H1 (cell line): ENCODE measurements at places on chromosomes 5 and 9. TPM values are rescaled to one million over a fixed set of nuclear protein-coding genes. Genes with fewer than 3 reads are reported as not detected.

DNA sequence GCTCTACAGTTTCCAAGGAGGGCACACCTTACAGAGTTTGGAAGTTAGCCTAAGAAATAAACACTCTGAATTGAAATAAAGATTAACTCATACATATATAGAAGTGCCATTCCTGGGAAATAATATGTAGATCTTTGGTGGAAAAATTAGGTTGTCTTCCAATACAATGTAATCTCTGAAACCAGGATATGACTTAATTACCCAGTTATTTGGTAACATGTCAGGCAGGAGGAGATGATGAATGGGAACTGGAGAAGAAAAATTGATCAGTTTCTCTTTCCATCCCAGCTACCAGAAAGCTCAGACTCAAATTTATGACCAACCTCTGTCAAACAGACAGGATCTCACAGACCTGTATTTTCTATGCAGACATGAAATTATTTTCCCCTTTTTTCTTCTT lies 215.2 kb upstream of the SNX2 start:
- H3K27ac ChIP-seq = no peak overlapping the region
- no peaks in the 10 kb centered on the region for H3K4me1 ChIP-seq
- no peaks in the 10 kb centered on the region for H3K36me3 ChIP-seq
- H3K4me3 ChIP-seq = no peak overlapping the region

Gene DHFR
- total RNA-seq = 86.7 and 88.9 TPM in 2 replicates

Gene LHX6
- 1.2 and 1.9 TPM in 2 replicates for total RNA-seq

- no peak overlapping the region for H3K27ac ChIP-seq
- no peaks in the 10 kb centered on the region; the same call in 1 of the 2 replicates for H3K4me1 ChIP-seq
- no peak overlapping the region for H3K4me3 ChIP-seq
- H3K36me3 ChIP-seq = no peaks in the 10 kb centered on the region
- no peak for DNase-seq
Observed at GRCh38 chr9:115030006-115030405, 88.0 kb downstream of the TNC start.

- H3K27ac ChIP-seq = no peak overlapping the region
- H3K36me3 ChIP-seq = no peaks in the 10 kb centered on the region
- peaks cover 80% of the 10 kb centered on the region for H3K27me3 ChIP-seq
- DNase-seq = no peak
- peaks cover 24% of the 10 kb centered on the region for H3K4me1 ChIP-seq
Observed at GRCh38 chr9:129177443-129177790, 644 bp downstream of the IER5L start.

Gene GPRIN1
- total RNA-seq = 12.0 and 12.8 TPM in 2 replicates

Gene F2RL1
- total RNA-seq = 23.2 and 23.5 TPM in 2 replicates

GRCh38 chr5:148306446-148306845 lies 5.8 kb upstream of the SPINK7 start:
- no peak overlapping the region for H3K27ac ChIP-seq
- H3K27me3 ChIP-seq = no peaks in the 10 kb centered on the region
- no peaks in the 10 kb centered on the region for H3K4me1 ChIP-seq
- DNase-seq = no peak
- H3K36me3 ChIP-seq = no peaks in the 10 kb centered on the region

Gene SV2C
- 0.08 and 0.24 TPM in 2 replicates for total RNA-seq

DNA sequence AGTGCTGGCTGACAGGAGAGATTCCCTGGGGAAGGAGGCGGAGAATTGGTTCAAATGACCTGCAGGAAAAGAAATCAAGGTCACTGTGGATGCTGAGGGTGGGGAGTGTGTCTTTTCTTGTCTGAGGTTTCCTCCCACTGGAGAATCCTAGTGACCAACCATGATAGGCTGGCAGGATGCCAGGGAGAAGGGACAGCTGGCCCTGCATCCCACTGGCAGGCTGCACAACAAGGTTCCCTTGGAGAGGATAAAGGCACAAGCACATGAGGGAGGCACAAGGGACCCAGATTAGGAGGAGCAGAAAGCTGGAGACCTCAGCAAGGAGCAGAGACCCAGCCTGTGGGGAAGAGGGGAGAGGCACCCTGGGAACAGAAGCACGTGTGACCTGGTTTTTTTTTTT lies 11.4 kb upstream of the ZDHHC12 start:
- no peak overlapping the region for H3K4me3 ChIP-seq
- H3K27ac ChIP-seq = no peak overlapping the region
- no peak for DNase-seq
- no peaks in the 10 kb centered on the region for H3K27me3 ChIP-seq
- H3K4me1 ChIP-seq = no peaks in the 10 kb centered on the region
- peaks cover 2% of the 10 kb centered on the region for H3K36me3 ChIP-seq

Gene NUTM2G
- 0.25 TPM in 1 of 2 replicates, not detected in the other for total RNA-seq

GRCh38 chr5:16906255-16906654 lies 29.8 kb downstream of the MYO10 start:
- H3K4me1 ChIP-seq = no peaks in the 10 kb centered on the region; the same call in 1 of the 2 replicates
- H3K36me3 ChIP-seq = no peaks in the 10 kb centered on the region
- H3K27ac ChIP-seq = no peak overlapping the region
- H3K27me3 ChIP-seq = no peaks in the 10 kb centered on the region

- no peaks in the 10 kb centered on the region for H3K36me3 ChIP-seq
- DNase-seq = no peak
- H3K4me3 ChIP-seq = no peak overlapping the region
- no peak overlapping the region for H3K27ac ChIP-seq
- no peaks in the 10 kb centered on the region for H3K27me3 ChIP-seq
Observed at GRCh38 chr9:107869111-107869510, 379.5 kb upstream of the KLF4 start.

Gene TSTD2
- total RNA-seq = 16.1 and 16.3 TPM in 2 replicates

DNA sequence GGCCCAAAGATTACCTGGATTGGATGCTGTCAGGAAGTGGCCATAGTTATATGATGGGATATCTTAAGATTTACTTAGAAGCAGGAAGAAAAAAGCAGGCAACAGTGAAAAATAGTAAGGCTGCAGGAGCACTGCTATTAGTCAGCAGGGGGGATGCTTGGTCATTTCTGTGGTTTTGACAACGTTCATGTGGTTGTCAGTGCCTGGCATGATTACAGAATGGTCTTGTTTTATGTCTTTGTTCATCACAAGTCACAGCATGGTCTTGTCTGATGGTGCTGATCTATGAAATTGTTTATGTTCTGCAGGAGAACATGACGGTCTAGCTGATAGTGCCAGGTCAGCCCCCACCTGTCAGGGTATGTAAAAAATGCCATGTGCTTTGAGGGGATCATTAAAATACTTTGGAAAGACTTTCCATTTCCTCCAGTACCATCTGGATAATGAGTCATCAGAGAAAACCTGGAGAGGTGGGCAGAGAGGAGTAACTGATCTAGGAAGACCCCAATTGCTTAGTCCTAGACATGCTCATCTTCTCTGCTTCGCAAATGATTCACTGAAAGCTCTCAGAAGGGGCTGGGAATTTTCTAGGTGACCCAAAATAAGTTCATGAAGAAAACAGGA lies 48.5 kb downstream of the PLGRKT start:
- no peak overlapping the region for H3K27ac ChIP-seq
- H3K36me3 ChIP-seq = no peaks in the 10 kb centered on the region
- H3K4me1 ChIP-seq = no peaks in the 10 kb centered on the region
- no peaks in the 10 kb centered on the region for H3K27me3 ChIP-seq
- no peak overlapping the region for H3K4me3 ChIP-seq

DNA sequence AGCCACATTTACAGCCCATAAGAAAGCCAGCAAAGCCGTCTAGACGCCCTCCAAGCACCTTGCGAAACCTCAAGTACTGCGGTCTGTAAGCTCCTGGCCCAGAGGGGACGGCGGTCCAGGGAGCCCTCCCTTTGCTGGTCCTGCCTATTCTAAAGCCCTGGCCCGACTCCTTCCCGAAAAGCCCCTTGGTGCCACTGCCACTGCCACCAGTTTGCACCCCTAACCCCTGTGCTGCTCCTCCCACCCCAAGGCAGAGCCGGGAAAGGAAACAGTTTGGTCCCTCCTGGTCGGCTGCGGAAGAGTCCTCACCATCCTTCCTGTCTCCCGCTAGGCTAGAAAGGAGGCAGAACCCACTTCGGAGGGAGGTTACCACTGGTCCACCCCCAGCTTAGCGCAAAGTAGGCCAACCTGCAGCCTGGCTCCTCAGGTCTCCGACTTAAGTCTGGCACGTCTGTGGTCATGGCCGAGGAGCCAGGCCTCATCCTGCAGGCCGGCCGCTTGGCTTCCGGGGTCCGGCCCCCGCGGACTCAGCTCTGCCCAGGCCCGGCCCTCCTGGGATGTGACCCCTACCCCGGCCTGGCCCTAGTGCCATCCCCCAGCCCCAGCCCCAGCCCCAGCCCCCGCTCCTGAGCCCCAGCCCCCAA lies 916 bp downstream of the TOR1A start:
- peaks cover 37% of the 10 kb centered on the region for H3K36me3 ChIP-seq
- DNase-seq = no peak
- 0 out of 2 replicates have a peak overlapping the region, but pooled peaks have one; percentile 29 for H3K27ac ChIP-seq
- H3K4me3 ChIP-seq = peak overlapping the region; percentile 100
- H3K27me3 ChIP-seq = no peaks in the 10 kb centered on the region

DNA sequence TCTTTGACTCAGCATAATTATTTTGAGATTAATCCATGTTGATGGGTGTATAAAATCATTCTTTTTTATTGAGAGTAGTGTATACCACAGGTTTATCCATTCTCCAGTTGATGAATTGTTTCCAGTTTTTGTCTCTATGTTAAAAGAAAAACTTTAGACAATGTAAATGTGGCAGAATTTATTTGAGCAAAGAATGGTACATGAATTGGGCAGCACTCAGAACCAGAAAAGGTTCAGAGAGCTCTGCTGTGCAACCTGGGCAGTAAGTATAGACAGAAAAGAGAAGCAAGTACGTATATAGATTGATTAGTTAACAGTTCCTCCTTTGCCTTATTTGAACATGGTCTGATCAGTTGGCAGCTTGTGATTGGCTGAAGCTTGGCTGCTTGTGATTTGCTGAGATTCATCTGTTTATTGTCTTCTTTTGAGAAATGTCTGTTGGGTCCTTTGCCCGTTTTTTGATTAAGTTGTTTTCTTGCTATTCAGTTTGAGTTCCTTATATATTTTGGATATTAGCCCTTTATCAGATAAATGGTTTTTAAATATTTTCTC lies 41.4 kb downstream of the CDC42SE2 start:
- H3K27me3 ChIP-seq = no peaks in the 10 kb centered on the region
- no peak for DNase-seq
- no peak overlapping the region for H3K4me3 ChIP-seq
- no peaks in the 10 kb centered on the region for H3K4me1 ChIP-seq
- H3K27ac ChIP-seq = no peak overlapping the region

- no peaks in the 10 kb centered on the region; the same call in 1 of the 2 replicates for H3K36me3 ChIP-seq
- no peak for DNase-seq
- H3K4me3 ChIP-seq = no peak overlapping the region
Observed at GRCh38 chr9:7171396-7172153, 413.8 kb downstream of the KDM4C start.

DNA sequence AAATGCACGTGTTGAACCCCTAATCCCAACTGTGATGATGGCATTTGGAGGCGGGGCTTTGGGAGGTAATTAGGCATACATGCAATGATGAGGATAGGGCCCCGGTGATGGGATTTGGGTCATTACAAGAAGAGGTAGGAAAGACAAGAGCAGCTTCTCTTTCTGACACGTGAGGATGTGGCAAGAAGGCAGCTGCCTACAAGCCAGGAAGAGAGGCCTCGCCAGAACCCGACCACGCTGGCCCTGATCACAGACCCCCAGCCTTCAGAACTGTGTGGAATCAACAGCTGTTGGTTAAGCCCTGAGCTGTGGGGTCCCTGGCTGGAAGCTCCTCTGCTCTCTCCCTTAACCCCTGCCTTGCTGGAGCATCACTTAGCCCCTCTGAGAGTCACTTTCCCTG lies 57.5 kb downstream of the COL23A1 start:
- no peaks in the 10 kb centered on the region for H3K36me3 ChIP-seq
- H3K4me3 ChIP-seq = no peak overlapping the region
- H3K27ac ChIP-seq = no peak overlapping the region
- peaks cover 3% of the 10 kb centered on the region; the same call in 1 of the 2 replicates for H3K4me1 ChIP-seq

Gene CCDC183
- 0.78 and 1.6 TPM in 2 replicates for total RNA-seq

Gene SURF6
- total RNA-seq = 23.7 and 26.7 TPM in 2 replicates

DNA sequence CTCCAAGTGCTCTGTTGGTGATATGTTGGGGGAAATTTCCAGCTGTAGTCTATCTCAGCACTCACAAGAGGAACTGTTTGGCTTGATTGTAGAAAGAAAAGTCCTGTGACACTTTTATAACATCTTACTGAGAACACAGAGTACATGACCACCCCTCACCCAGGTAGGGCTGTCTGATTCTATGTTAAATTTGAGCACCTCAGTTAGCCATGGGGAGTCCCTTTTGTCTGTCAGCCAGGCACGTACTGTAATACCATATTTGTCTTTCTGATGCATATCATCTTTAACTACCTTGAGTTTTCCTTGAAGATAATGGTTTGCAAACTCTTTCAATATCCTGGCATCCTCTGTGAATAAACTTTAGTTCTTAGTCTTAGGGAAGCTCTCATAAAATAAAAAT lies 164.5 kb downstream of the IZUMO3 start:
- H3K36me3 ChIP-seq = no peaks in the 10 kb centered on the region
- H3K4me3 ChIP-seq = no peak overlapping the region
- no peak for DNase-seq
- H3K27me3 ChIP-seq = no peaks in the 10 kb centered on the region
- H3K4me1 ChIP-seq = no peaks in the 10 kb centered on the region

Gene MAP1B
- 120 TPM in 2 replicates for total RNA-seq

Gene IL3
- total RNA-seq = not detected in 2 replicates

Gene SELENOP
- total RNA-seq = 17.0 and 19.4 TPM in 2 replicates

GRCh38 chr9:126169736-126170135 lies 156.9 kb upstream of the MVB12B start:
- no peak overlapping the region for H3K4me3 ChIP-seq
- no peaks in the 10 kb centered on the region for H3K27me3 ChIP-seq
- no peaks in the 10 kb centered on the region for H3K36me3 ChIP-seq
- peak; percentile 13 for DNase-seq
- H3K27ac ChIP-seq = no peak overlapping the region
- H3K4me1 ChIP-seq = no peaks in the 10 kb centered on the region

- H3K27ac ChIP-seq = peak within 1 kb of the TSS; percentile 84; the same call in 1 of the 2 replicates
- peak within 1 kb of the TSS; percentile 99 for H3K4me3 ChIP-seq
- no peaks in the 10 kb centered on the region for H3K27me3 ChIP-seq
- no peak for DNase-seq
- no peaks in the 10 kb centered on the region; the same call in 1 of the 2 replicates for H3K4me1 ChIP-seq
Observed at GRCh38 chr9:132670457-132671391, at the start of gene GTF3C4. Gene GTF3C4 (plus strand): TSS chr9:132670464. CDS start chr9:132670599, 135 bp downstream.

Gene PDZD2
- 6.8 and 8.5 TPM in 2 replicates for total RNA-seq
